NCI-H1417 treated with DMSO at 0.1 percent for 48 hours (cell line): ENCODE measurements at places on chromosomes 7 and 10.

DNA sequence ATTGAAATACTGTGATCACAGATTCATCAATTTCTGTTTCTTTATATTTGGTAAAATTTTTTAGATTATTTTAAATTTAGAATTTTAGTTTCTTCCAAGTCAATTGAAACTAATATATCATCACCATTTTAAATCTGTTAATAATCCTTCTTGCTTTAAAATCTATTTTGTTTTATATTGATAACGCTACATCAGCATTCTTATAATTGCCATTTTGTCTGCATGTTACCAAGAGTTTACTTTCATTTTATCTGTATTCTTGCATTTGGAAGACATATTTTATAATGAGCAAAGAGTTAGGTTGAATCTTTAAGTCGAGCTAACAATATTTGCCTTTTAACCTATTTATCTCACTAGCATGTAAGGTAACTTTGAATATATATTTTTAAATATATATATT is 890.6 kb downstream of the DNAJB9 start:
- DNase-seq: no peak

- DNase-seq: no peak
These were observed 12.8 kb downstream of the SUGCT start for GRCh38 chr7:40147371-40148246.

DNA sequence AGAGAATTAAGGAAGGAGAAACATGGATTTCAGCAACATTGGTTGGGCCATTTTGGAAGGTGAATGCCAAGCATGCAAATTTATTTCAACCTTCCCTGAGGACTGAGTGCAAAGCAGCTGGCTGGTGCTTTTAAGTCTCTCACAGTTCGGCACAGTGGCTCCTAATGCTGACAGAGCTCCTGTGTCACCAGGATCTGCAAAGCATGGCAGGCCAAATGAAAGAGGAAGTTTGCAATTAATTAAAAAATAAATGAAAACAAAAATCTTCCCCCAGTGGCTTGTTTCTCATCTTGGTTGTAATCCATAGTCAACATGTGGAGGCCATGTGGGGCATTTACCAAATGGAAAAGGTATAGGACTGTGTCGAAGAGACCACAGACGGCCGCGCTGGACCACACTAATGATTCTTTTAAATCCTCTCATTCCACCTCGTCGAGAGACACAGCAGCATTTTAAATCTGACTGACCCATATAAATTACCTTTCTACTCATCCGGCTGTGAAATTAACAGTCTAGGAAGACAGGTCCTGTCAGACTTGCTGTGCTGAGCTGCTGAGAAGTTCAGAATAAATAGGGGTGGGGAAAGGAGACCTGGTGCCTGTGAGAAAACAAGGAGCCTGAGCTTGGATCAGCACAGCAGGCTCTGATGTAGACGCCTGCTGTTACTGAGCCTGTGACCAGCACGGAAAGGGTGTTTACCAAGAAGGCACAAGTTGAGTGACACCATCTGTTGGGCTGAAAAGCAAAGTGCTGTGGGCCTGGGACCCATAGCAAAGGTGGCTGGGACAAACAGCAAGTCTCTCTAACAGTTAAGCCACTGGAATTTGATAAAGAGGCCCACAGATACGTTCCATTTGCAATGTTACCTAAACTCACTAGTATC is 136.0 kb upstream of the COL1A2 start:
- DNase-seq: no peak

DNA sequence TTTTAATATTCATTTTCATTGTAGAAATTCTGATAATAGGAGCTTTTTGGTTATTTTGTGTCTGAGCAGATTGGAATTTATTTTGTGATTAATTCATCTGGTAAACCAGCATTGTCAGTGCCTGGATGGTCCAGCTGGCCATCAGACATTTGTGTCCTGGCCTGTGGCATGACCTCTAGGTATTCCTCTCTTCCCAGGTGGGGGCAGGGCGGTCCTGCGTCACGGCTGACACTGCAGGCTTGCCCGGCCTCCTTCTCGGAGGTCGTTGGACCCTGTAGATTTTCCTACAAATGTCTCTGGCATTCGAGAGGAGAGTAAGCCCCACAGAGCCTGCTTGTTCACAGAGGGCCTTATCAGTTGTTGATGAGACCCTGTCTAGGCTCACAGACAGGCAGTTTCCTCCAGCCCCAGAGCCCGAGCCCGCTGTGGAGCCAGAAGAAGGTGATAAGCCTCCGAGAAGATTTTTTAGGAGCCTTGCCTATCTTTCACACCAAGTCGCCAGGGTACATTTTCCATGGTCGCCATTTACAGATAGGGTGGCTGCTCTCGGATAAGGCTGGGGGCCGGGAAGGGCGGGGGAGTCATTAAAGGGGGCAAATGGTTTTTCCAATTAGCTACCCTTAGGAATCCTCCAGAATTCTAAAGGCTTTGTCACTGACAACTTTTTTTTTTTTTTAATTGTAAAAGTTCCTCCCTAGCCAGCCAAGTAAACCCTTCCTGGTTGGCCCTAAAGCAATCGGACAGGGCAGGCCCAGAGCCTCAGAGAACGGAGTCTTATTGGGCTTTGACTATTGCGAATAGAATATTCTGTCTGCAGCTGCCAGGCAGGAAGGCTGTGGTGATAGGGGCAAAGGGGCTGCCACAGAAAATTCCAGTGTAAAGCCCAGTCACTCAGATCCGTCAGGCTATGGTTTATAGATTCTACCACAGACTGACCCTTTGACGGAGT is 78.1 kb upstream of the TBX20 start:
- DNase-seq: no peak

DNA sequence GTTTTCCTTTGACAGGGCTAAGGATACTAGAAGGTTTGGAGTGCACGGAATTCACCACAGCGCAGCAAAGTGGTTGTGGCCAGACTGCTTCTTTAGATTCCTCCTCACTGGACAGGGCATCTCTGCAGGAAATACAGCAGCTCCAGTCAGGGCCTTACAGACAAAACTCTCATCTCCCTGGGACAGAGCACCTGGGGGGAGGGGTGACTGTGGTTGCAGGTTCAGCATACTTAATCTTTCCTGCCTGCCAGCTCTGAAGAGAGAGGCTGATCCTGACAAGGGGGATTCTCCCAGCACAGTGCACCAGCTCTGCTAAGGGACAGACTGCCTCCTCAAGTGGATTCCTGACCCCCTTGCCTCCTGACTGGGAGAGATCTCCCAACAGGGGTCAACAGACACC is 1257.9 kb downstream of the NXPH1 start:
- no peak for DNase-seq

DNA sequence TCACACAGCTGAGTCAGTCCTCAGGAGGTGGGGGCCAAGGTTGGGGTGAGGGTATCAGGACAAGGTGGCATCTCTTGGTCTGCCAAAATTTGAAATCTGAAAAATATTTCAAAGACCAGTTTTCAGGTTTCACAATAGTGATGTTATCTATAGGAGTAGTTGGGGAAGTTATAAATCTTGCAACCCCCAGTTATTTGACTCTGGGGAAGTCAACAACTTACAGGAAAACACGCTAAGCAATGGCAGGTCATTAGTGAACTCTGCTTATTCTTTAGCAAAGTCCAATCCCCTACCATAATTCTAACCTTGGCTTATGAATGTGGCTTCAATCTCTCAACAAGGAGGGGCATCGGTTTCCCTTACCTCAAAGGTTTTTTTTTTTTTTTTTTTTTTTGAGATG is 94.9 kb downstream of the MARCHF5 start:
- no peak for DNase-seq

DNA sequence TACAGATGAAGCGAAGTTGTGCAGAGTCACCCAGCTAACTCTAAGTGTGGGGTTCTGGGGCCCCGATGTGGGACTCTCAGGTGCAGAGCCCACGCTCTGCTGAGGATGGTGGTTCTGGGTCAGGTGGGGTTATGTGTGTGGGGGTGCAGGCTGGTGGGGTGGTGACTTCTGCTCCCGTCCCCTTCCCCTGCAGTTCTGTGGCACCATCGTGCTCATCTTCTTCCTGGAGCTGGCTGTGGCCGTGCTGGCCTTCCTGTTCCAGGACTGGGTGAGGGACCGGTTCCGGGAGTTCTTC is 28.6 kb upstream of the SH2D4B start:
- no peak for DNase-seq

DNA sequence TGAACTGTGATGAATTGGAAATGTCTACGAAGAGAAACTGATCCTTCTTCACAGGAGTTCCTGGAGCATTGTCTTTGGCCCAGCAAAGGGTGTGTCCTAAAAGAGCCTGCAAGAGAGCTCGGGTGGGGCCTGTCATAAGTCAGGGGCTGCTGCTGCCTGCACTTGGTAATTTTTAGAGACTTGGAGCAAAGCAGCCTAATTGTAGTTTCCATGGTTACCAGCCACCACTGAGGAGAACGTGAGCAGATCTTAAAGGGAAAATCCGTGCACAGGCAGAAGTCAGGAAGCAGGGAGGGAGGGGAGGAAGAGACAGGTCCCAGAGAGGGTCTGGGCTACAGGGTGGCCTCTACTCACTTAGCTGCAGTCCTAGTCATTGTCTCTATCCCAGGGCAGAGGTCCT is 463.6 kb downstream of the PLXNA4 start:
- no peak for DNase-seq
